Epithelial cell of proximal tubule (primary cell): ENCODE measurements at places on chromosomes 1 and 21. TPM values are rescaled to one million over a fixed set of nuclear protein-coding genes. Genes with fewer than 3 reads are reported as not detected.
A peak's percentile ranks its signal among the peaks of the same experiment; 100 is the strongest.

DNA sequence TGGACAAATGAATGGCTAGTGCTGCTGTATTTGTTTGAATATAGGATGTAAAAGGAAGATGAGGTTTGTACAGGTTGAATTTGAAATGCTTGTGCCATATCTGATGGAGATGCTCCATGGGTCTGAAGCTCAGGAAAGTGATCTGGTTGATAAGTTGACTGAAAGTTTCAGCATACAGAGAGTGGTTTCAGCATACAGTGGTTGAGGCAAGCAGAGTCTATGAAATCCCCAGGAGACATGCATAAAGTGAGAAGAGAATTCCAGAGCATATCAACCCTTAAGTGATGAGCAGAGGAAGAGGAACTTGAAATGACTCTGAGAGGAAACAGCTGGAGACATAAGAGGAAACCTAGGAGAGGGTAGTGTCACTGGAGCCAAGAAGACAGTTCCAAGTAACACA, 21.7 kb downstream of the TCHHL1 start:
- DNase-seq, result no peak

Gene KCNC4
- total RNA-seq, result 2.1 and 4.2 TPM in 2 replicates

DNA sequence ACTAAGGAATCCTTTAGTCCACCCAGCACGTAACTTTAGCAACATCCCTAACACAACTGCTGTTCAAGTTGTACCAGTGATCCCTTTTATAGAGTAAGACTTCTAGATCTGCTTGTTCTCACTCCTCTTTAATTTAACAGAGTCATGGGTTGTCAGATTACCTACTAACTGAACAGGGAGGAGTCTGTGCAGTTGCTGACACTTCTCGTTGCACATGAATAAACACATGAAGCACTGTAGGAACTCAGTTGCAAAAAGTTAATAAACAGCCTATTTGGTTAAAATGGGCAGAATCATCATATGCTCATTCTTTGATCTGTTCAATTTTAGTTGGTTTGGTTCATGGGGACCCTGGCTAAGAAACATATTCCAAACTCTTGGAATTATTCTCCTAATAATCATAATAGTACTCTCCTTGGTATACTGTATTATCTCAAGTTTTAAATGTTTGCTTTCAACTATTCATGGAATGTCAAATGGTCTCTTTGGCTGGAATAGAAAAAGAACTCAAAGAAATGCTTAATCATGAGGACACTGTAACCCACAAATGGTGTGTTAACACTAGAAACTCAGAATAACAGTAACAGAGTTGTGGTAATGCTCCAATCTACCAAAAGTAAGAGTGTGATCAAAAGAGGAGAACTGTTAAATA, 15.6 kb downstream of the PLPPR5 start:
- DNase-seq, result peak; percentile 88

- no peak for DNase-seq
These were observed 2.3 kb downstream of the PAX7 start for GRCh38 chr1:18632783-18633421.

Gene C1orf185
- total RNA-seq, result not detected in 2 replicates

DNA sequence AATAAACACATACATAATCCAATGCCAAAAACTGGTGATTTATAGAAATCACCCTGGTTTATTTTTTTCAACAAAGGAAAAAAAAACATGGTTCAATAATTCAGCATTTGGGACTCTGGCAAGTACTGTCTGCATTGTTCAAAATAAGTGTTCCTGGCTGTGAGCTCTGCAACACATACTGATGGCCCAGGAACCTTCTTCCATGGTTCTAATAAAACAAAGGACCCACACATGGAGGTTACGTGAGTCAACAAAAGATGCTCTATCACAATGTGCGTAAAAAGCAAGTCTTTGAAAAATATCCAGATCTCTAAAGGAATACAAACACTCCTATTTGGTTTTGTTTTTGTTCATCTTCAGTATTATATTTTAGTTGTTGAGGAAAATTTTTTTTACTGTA, 37.9 kb upstream of the C1orf198 start:
- DNase-seq, result no peak

DNA sequence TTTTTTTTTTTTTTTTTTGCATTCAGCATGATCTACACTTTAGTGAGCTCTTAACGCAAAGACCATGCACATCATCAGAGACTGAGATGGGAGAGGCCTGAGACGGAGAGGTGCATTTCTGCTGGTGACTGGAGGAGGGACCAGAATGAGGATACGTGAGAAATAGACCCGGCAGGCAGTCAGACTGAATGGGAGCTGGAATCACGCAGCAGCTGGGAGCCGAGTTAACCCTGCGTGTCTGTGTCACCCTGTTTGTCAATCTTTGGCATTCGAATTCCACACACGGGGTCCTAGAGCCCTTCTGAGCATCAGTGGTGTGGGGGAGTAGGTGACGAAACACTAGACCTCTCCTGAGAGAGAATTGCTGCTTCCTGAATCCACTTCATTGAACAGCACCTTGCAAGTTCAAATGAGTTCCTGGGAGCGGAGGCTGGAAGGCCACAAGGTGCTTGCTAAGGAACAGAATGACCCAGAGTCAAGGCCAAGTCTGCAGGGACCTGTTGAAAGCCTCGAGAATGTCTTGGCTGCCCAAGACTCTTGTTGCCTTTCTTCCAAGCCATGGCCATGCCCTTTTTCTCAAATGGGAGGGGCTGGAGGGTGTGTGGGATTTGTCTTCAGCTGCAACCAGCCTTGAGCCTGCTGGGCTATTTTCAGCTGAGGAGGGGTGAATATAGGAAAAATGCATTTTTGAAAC, 123.3 kb downstream of the CNIH3 start:
- DNase-seq, result no peak
